Coronary artery (tissue), 2 donors: ENCODE measurements at places on chromosomes 2 and 18.

DNA sequence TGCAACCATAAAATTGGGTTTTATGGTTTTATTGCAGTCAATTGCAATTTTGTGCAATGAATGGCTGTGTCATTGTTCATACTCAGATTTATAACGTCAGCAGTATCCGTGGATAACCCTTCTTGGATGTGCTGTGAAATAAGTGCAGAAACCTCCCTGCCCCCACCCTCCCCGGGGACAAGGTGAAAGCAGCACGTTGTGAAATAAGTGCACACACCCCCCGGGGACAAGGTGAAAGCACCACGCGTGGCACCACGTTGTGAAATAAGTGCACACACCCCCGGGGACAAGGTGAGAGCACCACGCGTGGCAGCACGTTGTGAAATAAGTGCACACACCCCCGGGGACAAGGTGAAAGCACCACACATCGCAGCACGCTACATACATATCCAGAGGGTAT lies 93.6 kb upstream of the NFATC1 start:
- no peak for DNase-seq

DNA sequence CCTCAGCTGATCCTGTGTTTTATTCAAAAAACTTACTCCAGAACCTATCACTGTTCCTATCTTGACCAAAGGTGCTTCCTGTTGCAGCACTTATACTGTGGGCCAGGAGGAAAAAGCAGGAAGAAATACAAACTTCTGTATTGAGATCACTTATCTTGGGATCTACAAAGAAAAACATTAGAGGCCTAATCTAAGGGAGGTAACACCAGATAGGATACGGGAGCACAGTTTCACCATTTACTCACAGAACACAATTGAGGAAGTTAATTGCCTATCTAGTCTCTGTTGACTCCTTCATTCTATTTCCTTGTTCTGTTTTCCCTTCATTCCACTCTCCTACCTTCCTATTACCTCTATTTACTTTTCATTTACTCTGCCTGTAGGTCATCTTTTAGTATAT lies 287.2 kb upstream of the LINC00305 start:
- DNase-seq: no peak

DNA sequence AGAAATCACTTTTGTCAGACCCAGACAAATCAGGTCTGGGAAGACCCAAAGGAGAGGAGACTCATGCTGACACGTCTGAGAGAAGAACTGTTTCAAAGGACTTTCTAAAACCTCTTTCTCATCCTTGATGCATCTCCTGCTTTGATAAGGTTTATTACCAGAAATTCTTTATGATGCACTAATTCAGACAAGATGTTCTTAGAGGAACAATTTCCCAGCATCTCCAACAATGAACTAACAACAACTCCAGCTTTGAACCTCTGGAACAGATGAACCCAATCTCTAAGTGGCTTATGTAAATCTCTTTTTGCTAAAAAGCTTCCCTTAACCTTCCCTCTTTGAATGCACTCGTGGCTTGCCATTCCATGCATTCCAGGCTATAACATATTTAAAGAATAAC lies 15.9 kb upstream of the SERPINB11 start:
- DNase-seq: no peak

DNA sequence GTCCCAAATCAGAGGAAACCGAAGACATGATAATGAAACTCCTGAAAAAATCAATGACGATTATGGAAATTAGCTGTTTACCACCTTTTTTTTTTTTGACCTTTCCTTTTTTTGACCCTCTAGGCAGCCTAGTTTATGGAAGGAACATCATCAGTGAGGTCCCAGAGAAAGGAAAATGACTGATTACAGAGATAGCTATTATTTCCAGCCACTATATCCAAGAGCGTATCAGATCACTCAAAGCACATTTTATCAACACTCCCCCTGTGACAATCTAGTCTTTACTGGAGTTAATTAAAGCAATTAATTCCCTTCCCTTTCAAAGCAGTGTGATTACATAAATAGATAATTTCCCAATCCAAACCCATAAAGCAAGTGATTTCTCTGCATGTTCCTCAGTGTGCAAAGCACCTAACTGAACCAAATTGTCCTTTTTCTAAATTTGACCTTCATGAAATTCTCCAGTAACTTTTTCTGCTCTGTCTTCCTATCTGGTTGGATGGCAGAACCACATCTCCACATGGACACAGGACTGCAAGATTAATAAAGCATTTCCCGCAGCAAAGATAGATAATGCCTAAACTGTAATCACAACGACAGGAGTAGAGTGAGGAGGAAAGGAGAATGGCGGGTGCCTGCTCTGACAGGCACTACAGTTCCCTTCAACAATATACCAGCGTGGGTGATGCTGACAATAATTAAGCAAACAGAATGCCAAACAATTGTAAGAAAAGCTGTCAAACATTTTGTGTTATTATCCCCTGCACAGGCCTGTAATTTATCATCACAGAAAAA lies 194.4 kb downstream of the SLC8A1 start:
- no peak for DNase-seq

- no peak for DNase-seq
These were observed 1.4 kb upstream of the CASP8 start for GRCh38 chr2:201258666-201259615.

- DNase-seq: no peak
These were observed 80.7 kb downstream of the CTIF start for GRCh38 chr18:48619501-48619900.

DNA sequence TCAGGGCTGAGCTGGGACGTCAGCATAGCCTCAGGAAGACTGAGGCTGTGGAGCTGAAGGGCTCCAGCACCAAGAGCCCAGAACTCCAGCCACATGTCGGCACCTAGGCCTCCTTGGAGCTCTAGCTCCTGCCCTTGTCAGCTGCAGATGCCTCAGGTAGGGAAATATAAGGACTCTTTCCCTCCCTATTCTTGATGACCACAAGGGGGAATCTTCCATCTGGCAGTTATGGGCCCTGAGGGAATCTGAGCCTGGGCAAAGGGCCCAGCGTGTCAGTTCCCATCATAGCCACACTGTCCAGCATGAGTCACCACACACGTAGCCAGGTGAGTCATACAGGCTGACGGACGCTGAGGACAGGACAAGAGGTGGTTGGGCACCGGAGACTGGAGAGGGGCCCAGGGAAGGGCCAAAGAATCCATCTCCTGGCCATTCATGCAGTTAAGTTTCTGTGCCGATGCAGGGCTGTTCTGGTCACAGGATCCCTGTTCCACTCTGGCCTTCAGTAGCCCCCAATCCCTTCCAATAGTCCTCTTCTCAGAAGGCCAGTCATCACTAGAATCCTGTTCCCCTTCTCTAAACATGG lies 1.8 kb downstream of the MPV17 start:
- DNase-seq: no peak

GRCh38 chr2:18950361-18950851 lies 361.0 kb upstream of the NT5C1B start:
- DNase-seq: no peak

DNA sequence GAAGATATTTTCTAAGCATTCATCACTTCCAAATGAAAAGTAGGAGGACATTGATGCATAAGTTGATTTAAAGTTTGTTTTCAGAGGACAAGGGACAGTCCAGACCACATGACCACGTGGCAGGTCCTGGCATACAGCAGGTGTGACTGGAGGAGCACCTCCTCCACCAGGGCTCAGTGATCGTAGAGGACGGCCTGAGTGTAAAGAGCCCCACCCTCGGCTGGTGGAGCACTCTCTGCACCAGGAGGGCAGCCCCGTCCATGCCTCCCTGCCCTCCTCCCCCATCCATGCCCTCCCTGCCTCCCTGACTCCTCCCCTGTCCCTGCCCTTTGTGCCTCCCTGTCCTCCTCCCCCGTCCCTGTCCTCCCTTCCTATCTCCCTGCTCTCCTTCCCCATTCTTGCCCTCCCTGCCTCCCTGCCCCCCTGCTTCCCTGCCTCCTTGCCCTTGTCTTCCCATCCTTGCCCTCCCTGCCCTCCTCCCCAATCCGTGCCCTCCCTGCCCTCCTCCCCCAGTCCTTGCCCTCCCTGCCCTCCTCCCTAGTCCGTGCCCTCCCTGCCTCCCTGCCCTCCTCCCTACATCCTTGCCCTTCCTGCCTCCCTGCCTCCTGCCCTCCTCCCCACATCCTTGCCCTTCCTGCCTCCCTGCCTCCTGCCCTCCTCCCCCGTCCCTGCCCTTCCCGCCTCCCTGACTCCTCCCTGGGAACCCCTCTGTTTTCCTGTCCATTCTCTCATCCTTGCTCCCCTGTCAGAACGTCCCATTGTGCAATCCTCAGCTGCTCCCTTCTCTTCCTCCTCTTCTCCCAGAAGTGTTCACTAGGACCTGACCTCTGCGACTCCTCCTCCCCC lies 47.9 kb downstream of the ANKMY1 start:
- DNase-seq: peak; percentile 40

GRCh38 chr2:171566057-171566456 lies 43.8 kb downstream of the CYBRD1 start:
- no peak for DNase-seq

DNA sequence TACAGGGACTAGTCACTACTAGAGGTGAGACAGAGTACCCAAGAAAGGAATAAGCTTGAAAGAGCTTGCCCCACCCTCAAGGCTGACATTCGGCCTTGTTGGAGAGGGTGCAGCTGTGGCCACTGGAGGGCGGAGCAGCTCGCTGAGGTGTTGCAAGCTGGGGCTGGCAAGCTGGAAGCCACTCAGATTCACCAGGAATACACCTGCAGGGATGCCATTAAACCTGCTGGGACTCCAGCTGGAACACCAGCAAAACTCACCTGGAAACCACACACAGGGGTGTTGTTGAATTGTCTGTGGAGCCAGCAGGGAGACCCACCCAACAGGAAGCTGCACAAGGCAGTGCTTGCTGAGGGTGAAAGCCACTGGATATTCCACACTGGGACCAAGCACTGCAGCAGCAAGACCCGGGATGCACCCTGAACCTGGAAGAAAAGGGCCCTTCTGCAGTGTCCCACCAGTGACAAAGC lies 26.1 kb downstream of the KCTD18 start:
- DNase-seq: no peak

DNA sequence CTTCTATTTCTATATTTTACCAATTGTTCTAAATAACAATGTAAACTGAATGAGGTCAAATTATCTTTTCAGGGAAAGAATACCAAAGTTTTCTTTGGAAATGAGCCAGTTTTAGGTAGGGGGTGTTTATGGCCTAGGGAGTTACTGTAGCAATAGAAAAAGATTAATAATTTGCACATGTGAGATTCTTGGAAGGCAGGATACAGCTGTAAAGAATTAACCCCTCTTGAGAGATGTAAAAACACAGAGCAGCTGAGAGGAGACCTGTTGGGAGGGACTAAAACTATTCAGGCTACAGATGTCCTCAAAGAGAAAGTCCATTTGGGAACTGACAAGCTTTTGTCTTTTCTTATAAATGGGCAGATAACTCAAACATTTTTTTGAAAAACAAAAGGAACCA lies 182.2 kb downstream of the FIGN start:
- no peak for DNase-seq

- DNase-seq: no peak
These were observed 135.9 kb upstream of the ARL4C start for GRCh38 chr2:234632527-234633391.

DNA sequence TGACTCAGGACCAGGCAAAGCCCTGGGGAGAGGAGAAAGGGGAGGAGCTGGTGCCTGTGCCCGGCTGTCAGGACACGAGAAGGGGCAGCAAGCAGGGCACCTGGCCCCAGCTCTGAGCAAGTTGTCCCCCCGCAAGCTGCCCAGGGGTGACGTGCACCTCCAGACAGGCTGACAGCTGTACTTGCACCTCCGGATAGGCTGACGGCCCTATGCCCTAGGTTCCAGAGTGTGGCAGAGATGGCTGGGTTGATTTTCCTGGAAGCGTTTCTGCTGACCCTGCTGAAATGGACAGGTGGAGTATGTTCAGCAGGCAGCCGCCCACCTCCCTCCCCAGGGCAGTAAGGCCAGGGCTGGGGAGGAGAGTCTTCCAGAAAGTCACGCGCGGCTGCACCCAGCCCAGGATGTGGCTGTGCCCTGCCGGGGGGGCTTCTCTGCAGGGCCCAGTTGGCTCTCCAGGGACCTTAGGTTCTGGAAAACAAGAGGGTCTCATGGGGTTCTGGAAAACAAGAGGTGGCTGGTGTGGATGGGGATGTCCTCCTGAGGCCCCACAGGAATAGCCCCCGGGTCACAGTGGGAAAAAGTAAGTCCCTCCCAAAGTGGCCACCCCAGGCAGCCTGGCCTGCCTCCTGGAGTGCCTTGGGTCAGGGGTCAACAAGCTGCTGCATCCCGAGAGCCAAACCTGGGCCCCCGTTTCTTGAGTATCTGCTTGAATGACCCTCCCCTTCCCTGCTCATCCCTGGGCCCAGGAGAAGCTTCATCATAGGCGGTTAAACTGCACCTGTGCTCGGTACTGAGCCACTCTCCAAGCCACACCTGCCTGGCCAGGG lies 71.4 kb upstream of the OTOS start:
- DNase-seq: no peak

GRCh38 chr2:154263206-154263605 lies 391.5 kb downstream of the GALNT13 start:
- no peak for DNase-seq

DNA sequence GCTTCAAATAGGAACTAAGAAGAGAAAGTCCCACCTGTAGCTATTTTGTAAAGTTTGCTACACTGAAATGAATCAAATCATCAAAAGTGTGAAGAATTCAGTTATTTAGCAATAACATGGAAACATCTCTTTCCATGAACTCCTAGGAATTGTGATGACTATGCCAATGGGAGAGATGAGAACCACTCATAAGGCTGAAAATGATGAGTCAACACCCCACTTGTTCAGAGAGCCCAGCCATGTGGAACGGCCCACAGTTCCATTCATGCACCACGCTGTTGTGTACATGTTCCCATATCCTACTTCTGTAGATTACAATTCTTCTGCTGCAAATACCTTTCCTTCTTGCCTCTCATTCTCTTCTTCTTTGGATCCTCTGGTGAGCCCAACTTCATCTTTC lies 645.5 kb upstream of the ID2 start:
- no peak for DNase-seq

- DNase-seq: no peak
These were observed 106.7 kb downstream of the FAM210A start for GRCh38 chr18:13619505-13620205.

DNA sequence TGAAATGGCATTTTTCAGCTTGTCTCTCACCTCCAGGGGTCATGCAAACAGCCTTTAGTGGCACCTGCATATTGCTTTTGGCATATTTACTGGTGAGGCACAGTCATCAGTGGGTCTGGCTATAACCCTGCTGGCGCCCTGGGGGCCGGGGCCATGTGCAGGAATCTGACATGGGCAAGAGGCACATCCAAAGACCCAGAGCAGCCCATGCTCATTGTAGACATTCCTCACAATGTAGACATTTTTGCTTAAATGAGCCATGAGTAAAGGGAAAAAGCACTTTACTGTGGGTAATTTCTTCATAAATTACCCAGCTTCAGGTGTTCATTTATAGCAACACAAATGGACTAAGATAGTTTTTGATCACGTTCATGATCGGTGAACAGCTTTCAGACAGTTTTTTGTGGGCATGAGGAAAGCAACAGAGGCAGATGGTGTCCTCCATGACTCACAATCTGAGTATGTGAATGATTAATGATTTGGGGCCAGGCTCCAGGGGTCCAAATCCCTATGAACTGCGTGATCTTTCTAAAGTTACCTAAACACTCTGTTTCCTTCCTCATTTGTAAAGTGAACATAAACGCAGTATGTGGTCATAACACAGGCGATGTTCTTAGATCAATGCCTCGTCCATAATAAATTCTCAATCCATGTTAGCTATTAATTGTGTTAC lies 85.8 kb downstream of the LIPG start:
- DNase-seq: peak; percentile 19
